ENCODE measurements at places on chromosomes 7 and 10. TPM values are rescaled to one million over a fixed set of nuclear protein-coding genes. Genes with fewer than 3 reads are reported as not detected.

DNA sequence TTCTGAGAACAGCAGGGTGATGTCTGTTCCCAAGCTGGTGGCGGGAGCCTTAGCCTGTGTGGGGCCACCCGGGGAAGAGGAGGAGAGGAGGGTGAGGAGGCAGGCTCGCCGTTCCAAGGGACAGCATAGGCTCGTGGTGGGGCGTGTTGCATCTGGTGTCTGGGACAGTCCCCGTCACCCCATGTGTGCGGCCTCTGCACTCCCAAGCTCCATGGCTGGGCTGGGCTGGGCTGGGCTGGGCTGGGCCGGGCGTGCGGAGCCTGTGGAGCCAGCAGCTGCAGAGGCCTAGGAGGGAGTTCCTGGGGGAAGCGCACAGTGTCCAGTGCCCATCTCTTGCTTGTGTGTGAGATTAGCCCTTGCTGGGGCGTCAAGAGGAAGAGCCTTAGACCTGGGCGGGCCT, 20.9 kb upstream of the TTYH3 start:
- DNase-seq, result no peak

GRCh38 chr10:77086081-77086480, 551.5 kb downstream of the KCNMA1 start:
- no peak for DNase-seq

GRCh38 chr10:59754951-59755350, 1.7 kb upstream of the MRLN start:
- DNase-seq, result no peak

GRCh38 chr10:124949543-124949942, 7.6 kb downstream of the ZRANB1 start:
- no peak for DNase-seq

SSC4D gene
- 4.3 TPM for polyA plus RNA-seq

GRCh38 chr10:48465860-48466521, 138.9 kb downstream of the ARHGAP22 start:
- no peak for DNase-seq
